ENCODE measurements at places on chromosomes 5 and 9.

DNA sequence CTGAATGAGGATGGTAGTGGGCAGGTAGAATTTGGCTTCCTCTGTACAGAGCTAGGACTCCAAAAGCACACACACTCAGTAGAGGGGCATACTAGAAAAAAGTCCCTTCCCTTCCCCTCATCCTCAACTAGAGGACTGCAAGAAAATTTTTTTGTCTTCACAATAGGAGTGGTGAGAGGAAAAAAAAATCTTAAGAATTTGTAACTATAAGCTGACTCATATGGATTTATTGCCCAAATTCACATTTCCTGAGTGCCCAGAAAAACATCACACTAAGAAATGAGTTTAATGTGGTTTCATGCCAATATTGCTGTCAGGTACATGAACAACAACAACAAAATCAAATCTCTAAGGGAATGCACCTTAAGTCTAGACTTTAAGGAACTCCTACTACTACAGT, 43.7 kb downstream of the RANBP6 start:
- DNase-seq: no peak

DNA sequence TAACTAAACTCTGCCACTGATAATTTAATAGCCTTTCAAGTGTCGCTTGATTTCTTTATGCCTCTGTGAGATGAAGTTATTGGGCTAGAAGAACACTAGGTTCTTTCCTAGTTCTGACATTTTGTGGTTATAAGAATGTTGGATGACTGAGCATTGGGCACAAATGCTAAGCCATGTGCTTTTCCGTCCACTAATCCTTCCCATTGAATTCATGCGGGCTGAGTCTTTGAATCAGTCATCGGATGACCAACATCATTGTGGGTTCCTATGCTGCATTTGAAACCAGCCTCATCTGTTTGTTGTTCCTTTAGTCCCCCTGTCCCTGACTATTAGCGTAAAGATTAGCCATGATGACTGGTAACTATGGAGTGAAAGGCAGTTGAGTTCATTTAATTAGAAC, 58.5 kb downstream of the ALDH1A1 start:
- DNase-seq: no peak

DNA sequence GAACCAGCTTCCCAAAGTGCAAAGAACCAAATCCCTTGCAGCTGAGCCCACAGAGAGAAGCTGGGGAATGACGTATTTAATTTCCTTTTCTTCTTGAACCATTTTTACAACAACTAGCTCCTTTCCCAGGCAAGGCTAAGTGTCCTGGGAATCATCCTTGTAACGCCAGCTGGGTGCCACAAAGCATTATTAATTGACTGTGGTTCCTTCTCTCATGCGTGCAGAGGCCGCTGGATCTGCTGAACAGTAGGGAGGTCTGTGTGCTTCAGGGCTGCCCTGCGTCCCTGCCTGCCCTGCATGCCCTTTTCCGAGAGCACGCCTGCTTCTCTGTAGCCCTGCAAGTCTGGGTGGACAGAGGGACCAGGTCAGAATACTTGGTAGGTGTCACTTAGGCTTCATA, 124.1 kb upstream of the OTULINL start:
- no peak for DNase-seq

DNA sequence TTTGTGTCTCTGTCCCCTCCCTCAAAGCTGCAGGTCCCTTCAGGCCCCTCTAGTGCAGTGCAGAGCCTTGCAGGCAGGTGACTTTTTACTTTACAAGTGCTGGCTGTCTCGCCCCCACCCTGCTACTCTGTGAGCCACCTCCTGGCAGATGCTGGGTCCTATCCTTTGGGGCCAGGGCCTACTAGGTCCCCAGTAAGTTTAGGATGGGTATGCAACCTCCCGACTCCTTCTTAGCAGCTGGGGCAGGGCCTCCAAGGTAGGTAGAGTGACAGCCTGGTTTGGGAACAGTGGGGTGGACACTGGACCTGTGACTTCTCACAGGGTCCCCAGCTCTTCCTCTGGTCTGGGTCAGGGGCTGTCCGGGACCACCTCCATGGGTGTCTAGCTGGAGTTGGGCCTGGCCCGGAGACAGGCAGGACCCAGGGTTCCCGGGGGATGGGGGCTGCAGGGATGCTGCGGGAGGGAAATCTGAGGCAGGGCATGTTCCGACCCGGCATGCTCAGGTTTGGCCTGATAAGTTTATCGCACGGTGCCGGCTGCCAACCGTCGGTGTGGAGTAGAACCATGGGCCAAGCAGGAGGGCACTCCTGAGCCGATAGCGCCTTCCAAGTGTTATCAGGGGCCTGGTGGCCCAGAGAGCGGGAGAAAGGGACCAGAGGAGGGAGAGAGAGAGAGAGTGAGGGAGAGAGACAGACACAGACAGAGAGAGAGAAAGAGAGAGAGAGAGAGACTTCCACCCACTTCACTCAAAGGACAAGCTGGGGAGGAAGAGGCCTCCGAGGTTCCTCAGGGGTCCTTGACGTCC, 20.5 kb downstream of the GFI1B start:
- DNase-seq: no peak

GRCh38 chr9:113585555-113585954, 122.0 kb downstream of the RGS3 start:
- no peak for DNase-seq

GRCh38 chr9:130609163-130609562, 29.8 kb downstream of the FUBP3 start:
- DNase-seq: no peak

DNA sequence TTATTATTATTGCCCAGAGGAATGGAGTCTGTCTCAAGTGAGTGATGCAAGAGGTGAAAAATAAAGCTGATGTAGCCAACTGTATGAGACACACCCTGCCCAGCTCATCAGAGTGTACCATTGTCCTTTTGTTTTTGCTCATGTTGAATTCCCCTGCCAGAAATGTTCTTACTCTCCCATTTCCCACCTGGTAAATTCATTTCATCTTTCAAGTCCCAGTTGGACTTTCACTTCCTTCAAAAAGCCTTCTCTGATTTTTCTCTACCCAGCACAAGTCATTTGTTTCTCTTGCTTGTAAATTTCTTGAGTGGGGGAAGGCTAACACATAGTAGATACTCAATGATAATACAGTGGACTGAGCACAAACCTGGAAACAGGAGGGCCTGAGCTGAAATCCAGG, 394.5 kb upstream of the ZNF462 start:
- no peak for DNase-seq

DNA sequence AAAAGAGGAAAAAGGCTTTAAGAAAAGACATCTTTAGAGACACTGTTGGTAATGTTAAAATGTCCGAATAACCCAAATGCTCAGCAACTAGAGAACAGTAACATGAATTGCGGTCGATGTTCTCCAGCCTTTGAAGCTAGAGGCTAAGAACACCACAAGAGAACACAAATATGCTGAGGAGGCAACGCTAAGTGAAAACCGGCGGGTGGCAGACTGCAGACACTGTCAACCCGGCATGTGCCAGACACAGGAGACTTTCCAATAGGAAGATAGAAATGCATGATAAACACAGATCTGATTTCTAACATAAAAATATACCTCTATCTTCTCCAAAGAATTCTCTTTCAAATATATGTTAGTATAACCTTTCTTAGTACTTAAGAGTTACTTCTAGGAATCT, 18.4 kb upstream of the DDX41 start:
- DNase-seq: no peak

DNA sequence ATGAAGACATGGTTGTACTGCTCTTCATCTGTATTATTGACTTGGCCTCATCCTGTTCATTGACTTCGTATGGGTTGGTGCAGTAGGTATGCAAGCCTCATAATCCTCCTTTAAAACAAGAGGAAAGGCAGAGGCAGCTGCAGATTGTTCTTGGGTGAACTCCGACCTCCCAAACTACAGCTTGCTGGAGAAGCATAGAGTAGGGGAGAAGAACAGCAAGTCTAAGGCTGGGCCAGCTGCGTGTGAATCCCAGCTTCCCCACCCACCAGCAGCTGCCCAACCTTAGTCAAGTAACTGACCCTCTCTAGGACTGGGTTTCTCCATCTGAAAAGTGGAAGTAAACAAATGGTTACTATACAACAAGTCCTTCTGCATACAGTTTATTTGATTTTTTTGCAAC, 114.5 kb upstream of the WWC1 start:
- no peak for DNase-seq

DNA sequence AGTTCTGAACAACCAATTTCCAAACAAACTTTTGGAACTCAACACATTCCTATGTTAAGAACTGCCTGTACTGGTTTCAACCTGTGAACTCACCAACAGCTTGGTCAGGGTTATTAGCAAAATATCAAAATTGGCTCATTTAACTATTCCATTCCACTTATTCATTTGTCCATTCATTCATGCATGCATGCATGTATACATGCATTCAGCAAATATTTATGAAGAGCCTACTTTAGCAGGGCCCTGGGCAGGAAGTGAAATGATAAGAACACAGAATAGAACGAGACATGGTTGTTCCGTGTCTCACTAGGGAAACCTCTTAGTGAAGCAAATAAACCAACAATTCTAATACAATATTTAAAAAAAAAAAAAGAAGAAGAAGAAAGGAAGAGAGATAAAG, 107.4 kb downstream of the GLIS3 start:
- DNase-seq: no peak

GRCh38 chr9:133888809-133889491, 103.2 kb downstream of the VAV2 start:
- DNase-seq: no peak

DNA sequence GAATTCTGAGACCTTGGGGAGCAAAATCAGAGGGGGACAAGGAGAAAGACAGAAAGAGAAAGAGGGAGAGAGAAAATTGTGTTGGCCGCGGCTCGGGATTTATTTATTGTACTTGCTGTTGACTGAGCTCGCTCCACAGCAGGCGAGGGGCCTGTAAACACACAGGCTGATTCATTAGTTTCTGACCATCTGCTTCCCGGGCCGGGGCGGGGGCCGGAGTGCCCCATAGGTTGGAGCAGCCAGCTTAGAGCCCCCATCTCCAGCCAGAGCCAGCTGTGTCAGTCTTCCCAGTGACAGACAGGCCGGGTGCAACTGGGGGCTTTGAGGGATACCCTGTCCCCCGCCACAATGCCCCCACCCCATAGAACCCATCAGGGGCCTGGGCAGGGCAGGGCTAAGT, 30.9 kb downstream of the NTNG2 start:
- DNase-seq: no peak

DNA sequence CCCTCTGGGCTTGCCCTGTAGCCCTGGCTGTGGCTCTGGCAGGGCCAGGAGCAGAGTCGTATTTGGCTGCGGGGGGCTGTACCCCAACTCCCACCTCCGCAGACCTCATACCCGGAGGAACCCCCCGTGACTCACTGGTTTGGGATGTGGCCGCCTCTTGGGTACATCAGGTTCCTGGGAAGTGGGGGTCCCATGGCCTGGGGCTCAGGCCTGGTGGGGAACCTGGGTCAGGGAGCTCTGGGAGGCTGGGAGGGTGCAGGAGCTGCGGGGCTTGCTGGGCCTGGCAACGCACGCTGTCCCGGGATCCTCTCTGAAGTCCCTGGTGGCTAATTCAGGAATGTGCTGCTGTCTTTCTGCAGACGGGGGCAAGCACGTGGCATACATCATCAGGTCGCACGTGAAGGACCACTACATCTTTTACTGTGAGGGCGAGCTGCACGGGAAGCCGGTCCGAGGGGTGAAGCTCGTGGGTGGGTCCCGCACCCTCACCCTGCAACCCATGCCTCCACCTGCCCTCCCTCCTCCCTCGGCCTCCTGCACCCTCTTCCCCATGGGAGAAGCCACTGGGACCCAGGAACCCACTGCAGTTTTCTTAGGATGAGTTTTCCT, 2.4 kb downstream of the LCN1 start:
- no peak for DNase-seq

DNA sequence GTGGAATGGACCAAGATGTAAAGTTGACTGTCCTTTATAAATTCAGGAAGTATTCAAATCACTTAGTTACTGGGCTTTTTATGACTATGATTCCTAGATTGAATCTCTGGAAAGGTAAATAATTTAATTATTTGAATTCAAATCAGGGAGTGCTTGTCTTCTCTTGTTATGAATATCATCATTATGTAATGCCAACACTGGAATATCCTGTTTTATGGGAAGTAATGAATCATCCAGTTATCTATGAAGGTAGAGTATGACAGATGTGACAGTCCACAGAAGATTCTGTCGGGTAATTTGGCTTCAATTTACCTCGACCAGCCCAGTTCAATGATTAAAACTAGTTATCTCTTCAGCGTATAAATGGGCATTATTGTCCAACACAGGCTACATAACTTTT, 141.0 kb upstream of the NUDT12 start:
- no peak for DNase-seq

DNA sequence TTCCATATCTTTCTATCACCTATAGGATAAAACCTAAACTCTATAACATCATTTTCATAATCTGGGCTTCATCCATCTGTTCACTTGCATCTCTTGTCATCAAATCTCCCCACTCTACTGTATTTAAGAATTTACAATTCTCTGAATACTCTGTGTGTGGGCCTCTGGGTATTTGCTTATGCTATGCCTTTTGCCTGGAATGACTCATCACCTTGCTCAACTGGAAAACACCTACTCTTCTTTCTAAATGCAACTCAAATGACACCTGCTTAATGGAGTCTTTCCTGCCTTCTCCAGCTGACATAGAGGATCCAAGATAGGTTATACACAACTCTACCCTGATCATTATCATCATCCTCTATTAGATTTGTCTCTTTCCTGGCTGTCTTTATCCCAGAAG, 421.7 kb downstream of the SPATA31D1 start:
- no peak for DNase-seq

DNA sequence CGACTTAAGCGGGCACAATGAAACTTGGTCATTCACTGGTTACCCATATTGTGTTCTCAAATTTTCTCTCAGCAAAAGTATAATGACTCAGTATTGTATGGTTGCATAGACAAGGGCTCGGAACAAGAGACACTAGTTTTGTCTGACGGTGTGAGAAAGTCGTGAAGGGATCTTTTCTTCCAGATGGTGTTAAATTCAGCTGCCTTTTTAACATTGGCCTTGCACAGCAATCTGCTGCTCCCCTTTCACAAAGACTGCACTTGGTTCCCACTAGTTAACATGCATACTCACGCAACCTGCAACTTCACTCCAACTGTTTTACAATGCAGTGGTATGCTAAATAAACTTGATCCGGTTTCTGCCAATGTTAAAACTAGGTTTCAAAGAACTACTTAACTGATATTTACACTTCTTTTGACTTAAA, 219.2 kb downstream of the MEF2C start:
- no peak for DNase-seq

- DNase-seq: no peak
Measured at GRCh38 chr5:158797498-158797845, 302.2 kb downstream of the EBF1 start.
